Hematopoietic multipotent progenitor cell treated with erythropoietin and hydrocortisone succinate and interleukin-3 and kit ligand, for 17 days (in vitro differentiated cells): ENCODE measurements at places on chromosomes 2 and 18.

- DNase-seq, result peak; percentile 39
Measured at GRCh38 chr2:44955593-44956392, 14.3 kb downstream of the SIX3 start.

GRCh38 chr2:199042660-199043379, 414.9 kb downstream of the SATB2 start:
- DNase-seq, result no peak

DNA sequence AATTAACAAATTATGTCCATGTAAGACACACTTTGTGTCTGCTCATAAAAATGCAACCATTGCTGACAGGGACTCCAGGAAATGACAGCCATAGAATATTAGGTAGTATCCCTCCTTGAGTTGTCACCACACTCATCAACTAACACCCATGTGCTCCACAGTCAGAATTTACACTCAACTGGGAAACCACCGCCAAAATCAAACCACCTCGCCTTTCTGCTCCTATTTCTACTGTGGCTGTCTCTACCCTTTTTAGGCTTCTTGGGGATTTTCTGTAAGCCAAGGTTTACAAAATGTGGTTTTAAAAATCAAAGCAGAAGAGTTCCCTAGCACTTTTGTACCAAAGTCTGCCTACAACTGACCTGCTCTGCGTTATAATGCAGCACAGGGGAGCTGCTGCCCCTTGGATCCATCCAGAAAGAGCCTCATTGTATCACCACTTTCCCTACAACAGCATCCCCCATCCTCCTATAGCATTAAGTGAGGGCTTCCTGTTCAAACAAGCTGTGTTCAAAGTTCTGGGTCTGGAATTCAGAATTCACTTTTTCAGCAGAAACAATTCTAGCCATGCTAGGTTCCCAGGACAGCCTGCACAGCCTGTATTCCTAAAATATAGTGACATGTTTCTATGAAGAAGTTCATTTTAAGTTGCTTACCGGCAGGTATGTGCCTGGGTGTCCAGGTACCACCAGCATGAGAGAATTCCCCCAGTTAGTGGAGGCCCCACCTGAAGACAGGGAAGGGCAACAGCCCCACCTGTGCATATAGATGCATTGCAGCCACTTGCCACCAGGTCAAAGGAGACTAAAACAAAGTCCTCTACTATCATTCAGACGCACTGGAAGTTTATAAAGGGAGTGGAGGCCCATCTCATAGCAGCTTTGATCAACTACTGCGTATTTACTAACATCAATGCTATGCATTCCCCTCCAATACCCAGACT, 104.3 kb downstream of the MYO5B start:
- DNase-seq, result no peak

- DNase-seq, result peak; percentile 82
Measured at GRCh38 chr2:227324995-227325838, at the start of gene MFF. Gene MFF, plus strand, starts transcription at chr2:227325251. Its CDS starts 5,415 bp downstream, at chr2:227330666.

DNA sequence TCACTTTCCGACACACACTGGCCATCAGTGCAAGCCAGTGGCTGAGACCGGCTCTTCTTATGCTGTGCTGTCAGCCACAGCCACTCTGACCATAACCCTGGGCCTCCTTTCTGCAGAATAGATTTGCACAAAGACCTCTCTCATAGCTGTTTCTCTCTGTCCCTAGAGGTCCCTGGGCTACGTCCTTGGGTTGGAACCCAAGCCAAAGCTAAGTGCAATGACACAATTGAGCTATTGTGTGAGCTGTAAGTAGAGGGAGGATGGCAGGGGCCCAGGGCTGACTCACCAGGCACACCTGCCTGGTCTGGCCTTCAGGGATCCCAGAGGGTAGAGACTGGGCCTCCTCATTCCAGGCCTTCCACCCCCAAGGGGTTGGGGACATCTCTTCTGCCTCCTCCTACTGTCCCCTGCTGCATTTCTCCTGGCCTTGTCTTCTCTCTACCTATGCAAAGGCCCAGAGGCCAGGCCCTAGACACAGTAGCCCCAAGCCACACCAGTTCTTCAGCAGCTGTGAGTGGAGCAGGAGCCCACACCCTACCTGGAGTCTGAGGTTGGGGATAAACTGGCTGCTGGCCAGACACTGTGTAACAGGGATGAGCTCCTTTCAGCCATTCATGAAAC, 174.6 kb downstream of the NCK2 start:
- no peak for DNase-seq

GRCh38 chr2:23387845-23388244, 2.9 kb downstream of the KLHL29 start:
- no peak for DNase-seq

- no peak for DNase-seq
Measured at GRCh38 chr2:194100201-194100600, 1556.8 kb upstream of the SLC39A10 start.

- no peak for DNase-seq
Measured at GRCh38 chr2:133825778-133826177, 257.5 kb upstream of the NCKAP5 start.

GRCh38 chr2:41199334-41199733, 747.4 kb upstream of the SLC8A1 start:
- DNase-seq, result no peak
